ENCODE measurements at places on chromosomes 5 and 9. TPM values are rescaled to one million over a fixed set of nuclear protein-coding genes. Genes with fewer than 3 reads are reported as not detected.

- no peak for DNase-seq
These were observed 1.5 kb upstream of the B4GALT7 start for GRCh38 chr5:177598477-177598876.

- no peak for DNase-seq
These were observed 35.7 kb downstream of the SLC6A3 start for GRCh38 chr5:1409381-1410110.

The KIF20A gene
- total RNA-seq = 0.32 TPM

- DNase-seq = peak; percentile 47
These were observed 16.5 kb downstream of the GRXCR2 start for GRCh38 chr5:145856285-145856818.

The UBLCP1 gene
- 9.1 TPM for total RNA-seq

The ACTBL2 gene
- 0.37 TPM for total RNA-seq

The KIF4B gene
- not detected for total RNA-seq

DNA sequence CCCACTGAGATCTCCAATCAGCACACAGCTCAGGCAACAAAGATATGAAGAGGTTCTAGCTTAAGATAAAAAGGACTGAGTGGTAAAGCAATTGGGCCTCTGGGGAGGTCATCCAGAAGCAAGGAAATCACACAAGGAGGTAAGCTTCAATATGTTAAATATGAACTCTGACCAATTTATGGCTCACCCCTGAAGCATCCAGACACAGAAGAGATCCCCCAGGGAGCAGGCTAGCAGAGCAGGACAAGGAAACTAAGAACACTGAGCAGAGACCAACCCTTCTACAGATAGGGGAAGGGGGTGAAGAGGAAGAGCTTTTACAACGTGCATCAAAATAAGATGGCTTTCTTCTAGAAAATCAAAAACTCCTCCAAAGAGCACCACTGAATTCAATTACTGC, 616.2 kb downstream of the DNAH5 start:
- DNase-seq = no peak

DNA sequence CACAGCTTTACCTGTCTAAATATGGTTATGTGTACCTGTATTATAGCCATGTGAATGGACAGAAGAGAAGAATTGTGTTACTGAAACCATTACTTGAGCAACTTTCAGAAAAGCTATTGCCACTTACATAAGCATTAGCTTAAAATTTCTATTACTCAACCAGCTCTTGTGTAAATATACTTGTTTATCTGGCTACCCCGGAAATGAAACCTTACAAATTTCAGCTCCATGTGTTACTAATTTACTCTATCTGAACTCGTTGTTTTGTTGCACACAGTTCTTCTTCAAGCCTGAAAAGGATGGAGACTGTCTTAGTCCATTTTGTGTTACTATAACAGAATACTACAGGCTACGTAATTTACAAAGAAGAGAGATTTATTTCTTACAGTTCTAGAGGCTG, 22.5 kb upstream of the ADAMTSL1 start:
- DNase-seq = no peak

DNA sequence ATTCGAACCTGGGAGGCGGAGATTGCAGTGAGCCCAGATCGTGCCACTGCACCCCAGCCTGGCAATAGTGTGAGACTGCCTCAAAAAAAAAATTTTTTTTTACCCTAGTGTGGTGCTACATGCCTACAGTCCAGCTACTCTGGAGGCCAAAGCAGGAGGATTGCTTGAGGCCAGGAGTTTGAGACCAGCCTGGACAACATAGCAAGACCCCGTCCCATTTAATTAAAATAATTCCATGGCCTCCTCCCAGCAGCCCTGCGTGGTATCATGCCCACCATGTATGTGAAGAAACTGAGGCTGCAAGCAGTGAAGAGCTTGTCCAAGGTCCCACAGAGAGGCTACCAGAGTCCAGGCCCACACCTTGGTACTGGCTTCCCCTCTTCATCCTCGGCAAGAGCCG, 19.4 kb upstream of the PHYHD1 start:
- DNase-seq = no peak

GRCh38 chr9:14868772-14869583, 41.2 kb downstream of the FREM1 start:
- DNase-seq = no peak

- no peak for DNase-seq
These were observed 7.0 kb upstream of the IZUMO3 start for GRCh38 chr9:24552526-24553182.

- no peak for DNase-seq
These were observed 366.9 kb downstream of the DMRTA1 start for GRCh38 chr9:22813529-22813928.

GRCh38 chr5:83253720-83254119, 176.4 kb downstream of the XRCC4 start:
- DNase-seq = no peak

DNA sequence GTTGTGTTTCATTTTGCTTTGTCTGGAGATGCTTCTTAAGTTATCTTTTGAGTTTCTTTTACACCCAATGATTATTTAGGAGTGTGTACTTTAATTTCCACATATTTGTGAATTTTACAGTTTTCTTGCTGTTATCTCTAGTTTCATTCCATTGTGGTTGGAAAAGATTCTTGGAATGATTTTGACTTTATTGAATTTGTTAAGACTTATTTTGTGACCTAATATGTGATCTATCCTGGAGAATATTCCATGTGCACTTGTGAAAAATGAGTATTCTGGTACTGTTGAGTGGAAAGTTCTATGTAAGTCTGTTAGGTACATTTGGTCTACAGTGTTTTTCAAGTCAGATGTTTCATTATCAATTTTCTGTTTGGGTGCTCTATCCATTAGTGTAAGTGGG, 24.4 kb upstream of the GRAMD2B start:
- DNase-seq = no peak

The ZFP2 gene
- 0.98 TPM for total RNA-seq

DNA sequence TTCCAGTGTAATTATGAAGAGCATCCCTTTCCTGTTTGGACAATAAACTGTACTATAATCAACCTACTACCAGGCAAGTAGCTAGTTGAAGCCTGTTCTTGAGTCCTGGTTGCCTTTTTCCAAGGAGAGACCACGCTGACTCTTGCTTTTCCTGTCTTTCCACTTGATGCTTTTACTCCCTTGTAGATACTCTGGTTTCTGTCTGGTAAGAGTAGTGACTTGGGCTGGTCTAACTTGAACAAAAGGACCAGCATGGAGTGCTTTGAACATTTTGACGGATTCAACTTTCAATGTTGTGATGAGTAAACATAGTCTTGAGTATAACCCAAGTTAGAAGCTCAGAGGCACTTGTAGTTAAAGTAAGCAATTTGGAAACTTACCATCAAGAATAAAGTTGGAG, 464.3 kb downstream of the GADD45G start:
- DNase-seq = no peak

DNA sequence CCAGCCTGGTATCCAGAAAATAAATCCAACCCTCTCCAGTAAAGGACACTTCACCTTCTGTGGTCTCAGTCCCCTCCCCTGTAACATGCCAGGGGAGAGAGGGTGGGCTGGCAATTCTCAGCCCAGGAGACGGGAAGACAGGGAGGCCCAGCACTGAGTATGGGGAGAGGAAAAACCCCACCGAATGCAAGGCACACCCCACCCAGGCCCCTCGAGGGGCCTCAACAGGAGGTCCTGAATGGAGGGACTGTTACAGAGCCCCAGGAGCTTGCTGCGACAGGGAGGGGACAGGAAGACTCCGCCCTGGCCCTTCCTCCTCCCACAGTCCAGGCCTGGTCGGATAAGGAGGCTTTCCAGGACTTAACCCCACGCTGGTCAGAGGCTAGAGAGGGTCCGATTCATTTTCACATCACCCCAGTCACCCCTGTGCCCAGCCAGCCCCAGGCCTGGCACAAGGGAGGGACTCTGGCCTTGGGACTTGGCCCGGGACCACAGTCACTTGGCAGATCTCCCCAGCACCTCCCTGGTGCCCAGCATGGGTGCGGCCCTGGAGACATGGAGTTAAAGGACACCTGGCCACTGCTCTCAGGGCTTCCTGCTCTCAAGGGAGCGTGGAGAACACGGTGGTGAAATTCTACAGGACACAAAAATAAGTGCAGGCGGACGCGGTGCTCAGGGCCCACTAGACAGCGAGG, 44.9 kb upstream of the STXBP1 start:
- DNase-seq = peak; percentile 82

The PCDHGA3 gene
- total RNA-seq = 2.4 TPM

The SPATA31A7 gene
- total RNA-seq = not detected

The SYNPO gene
- 23.3 TPM for total RNA-seq

The ATP10B gene
- 20.4 TPM for total RNA-seq

The KCNN2 gene
- 3.0 TPM for total RNA-seq

- DNase-seq = no peak
These were observed 201.7 kb downstream of the PAPPA start for GRCh38 chr9:116355153-116355921.

DNA sequence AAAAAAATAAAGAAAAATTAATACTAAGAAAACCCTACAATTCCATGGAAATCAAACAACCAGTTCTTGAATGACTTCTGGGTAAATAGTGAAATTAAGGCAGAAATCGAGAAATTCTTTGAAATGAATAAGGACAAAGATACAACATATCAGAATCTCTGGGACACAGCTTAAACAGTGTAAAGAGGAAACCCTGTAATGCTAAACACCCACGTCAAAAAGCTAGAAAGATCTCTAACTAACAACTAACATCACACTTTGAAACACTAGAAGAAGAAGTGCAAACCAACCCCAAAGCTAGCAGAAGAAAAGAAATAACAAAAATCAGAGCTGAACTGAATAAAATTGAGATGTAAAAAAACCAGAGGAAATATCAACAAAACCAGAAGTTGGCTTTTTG, 114.6 kb upstream of the CD180 start:
- DNase-seq = no peak

The WNK2 gene
- total RNA-seq = 53.5 TPM

GRCh38 chr5:10352430-10353240, 860 bp upstream of the MARCHF6 start:
- DNase-seq = no peak

The GABRA6 gene
- not detected for total RNA-seq

The CATSPER3 gene
- total RNA-seq = 0.57 TPM

GRCh38 chr9:111236332-111236731, 93.7 kb downstream of the OR2K2 start:
- no peak for DNase-seq

GRCh38 chr9:92607088-92607487, 62.8 kb downstream of the IPPK start:
- no peak for DNase-seq

Data from pancreas (tissue), 10 donors.